ENCODE measurements at places on chromosomes 6 and 20.

DNA sequence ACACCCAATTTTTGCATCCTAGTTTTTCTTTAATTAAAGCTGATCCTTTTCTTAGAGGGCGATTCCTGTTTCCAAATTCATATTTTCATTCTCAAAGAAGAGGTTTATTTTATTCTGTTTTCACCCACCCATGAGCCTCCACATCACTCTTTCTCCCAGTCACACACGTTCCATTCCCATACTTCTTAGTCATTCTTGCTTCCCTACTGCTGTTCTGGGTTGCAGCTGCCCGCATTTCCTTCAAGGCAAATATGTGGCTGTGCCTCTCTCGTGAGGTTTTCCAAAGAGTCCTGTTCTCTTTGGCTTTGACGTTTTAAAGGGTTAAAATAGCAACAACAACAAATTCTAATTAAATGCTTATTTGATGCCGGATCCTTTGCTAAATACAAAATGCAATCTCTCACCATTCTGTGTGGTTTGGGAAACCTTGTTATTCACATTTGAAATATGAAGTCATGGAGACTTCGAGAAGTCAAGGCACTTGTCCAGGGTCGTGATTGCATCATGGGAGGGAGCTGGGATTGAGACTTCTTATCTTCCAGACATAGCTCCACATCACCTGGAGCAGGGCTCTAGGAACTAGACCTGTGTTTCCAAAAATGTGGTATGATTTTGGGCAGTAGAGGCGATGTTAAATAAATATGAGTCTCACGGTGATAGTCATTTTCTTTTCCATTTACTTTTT lies 126.6 kb downstream of the DOK5 start:
- DNase-seq, result no peak

DNA sequence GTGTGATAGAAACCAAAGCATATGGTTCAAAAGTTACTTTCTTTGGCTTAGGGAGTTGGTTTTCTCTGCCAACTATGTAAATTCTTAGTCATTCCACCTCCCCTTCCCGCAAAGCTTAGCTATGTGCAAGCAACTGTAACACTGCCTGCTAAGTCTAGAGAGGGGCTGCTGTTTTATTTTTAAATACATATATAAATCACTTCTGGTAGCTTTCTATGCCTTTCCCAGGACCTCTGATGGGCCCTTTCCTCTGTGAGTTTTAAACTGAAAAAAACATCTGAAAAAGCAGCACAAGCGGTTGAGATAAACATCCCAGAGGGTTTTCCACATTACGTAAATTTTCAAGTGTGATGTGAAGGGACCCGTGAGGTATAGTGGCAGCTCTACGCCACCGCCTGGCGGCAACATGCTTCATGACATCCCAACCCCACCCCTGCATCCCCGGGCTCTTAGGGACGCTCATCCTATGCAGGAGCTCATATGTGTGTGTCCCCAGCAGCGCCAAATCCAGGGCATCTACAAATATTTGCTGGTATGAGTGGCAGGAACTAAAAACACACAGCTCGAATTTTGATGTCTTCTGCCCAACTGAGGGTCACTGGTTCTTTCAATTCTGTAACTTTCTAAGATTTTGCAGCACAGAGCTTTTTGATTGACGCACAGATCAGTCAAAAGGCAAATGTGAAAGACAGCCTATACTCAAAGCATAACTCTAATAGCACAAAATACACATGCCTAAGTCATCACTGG lies 12.7 kb downstream of the SAYSD1 start:
- DNase-seq, result no peak

DNA sequence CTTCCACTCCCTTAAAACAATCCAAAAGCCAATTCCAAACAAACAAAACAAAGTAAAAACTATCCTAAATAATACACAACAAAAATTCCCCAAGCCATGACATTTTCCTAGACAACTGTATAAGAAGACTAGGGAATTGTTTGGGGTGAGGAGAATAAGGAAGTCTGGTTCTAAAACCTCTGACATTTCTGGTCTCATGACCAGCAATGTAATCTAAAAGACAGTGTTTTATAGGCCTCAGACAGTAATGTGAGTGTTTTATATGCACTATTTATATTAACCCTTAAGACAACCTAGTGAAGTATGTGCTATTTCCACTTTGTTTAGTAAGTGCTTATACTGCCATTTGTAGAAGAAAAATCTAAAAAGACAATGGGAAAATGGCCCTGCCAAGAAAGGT lies 13.0 kb upstream of the RCAN2 start:
- no peak for DNase-seq

- DNase-seq, result no peak
Observed at GRCh38 chr20:16240355-16240754, 332.9 kb downstream of the KIF16B start.

- DNase-seq, result no peak
Observed at GRCh38 chr6:14929291-14929690, 316.6 kb upstream of the JARID2 start.

DNA sequence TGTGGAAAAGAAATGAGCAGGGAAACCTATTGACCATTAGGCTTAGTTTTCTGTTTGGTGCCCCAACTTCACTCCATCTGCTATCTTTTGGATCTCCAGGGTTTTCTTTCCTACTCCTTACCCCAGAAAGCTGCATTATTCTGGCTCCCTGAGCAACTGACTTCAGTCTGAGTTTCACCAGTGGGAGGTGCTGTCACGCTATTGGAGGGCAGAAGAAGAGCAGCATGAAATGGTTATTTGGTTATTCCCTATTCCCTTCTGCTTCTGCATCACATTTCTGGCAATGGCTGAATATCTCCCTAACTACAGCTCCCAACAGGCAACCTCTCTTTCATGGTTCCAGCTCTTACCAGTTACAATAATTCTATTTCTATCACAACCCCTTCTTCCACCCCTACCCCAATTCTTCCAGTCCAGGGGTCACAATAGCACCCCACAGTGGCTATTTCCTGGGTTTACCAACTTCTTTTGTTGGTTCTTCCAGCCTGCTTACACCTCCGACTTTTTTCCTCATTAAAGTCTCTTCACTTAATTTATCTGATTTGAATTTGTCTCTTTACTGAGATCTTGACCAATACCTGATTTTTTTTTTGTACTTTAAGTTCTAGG lies 311.5 kb downstream of the PLCB1 start:
- no peak for DNase-seq

DNA sequence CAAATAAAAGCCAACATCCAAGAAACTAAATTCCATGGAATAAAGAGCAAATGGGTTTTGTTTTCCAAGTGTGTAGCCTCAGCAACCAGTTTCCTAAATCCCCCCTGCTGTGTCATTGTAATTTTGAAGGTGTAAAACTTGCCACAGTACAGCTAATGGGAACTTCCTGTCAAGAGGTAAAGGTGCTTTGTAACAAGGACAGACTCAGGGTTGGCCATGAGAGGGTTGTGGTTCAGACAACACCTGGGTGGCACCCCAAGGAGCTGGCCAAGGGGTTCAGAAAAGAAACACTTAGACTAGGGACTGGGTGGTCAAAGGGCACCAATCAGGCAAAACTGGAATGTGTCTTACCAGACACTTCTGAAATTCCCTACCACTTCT lies 52.4 kb upstream of the LYRM2 start:
- DNase-seq, result no peak

DNA sequence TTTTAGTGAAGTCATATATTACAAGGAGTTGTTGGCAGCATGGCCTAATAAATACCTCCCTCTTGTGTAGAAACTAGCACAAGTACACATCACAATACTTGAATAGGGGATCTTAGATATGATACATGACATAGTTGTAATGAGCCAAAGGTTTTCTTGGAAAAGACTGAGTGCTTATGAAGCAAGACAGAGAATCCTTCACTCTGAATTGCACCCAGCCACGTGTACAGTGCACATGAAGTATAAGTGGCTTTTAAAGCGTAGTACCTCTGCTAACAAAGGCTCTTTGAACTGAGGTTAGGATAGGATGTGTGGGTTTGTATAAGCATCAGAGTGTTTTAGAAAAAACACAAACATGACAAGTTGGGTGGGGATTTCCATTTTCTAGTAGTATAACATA lies 145.5 kb upstream of the STMND1 start:
- no peak for DNase-seq

DNA sequence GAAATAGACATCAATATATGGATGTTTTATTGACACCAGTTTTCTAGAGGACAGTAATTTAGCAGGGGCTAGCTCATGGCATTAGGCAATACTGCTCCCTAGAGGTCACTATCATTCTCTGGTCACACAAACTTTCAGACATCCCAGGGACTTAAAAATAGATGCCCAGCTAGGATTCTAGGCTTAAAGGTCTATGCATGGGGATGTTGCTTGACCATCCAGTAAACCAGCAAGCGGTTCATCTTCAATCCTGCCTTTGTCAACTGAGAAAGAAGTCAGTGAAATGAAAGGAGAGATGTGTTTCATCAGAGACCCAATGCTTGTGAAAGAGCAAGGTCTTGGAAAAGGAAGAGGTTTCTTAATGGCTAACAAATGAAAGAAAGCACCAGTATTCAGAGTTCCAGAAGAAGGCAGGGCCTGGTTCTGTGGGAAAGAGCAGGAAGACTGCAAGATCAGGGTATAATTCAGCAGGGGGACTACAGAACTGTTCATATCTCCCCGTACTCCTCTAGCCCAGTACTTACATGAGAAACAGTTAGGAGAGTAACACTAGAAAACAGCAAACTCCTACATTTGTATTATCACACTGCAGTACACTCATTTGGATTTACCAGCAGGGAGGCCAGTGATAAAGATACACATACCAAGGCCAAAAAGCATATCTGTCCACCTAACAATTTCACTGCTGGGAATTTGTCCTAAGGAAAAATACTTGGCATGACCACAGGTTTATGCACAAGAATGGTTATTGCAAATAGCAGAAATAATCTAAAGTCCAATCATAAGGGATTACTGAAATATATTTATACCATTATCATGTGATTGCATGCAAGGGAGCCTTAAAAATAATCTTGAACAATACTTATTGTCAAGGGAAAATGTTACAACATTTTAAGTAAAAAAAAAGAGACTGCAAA lies 151.4 kb upstream of the LAMA2 start:
- peak; percentile 41 for DNase-seq

- DNase-seq, result no peak
Observed at GRCh38 chr6:124765280-124765679, 197.0 kb upstream of the RNF217 start.

GRCh38 chr20:36407199-36407733 lies 101.1 kb downstream of the DLGAP4 start:
- DNase-seq, result no peak

GRCh38 chr6:137233911-137234863 lies 15.0 kb upstream of the IFNGR1 start:
- DNase-seq, result peak; percentile 67

- DNase-seq, result no peak
Observed at GRCh38 chr20:38836991-38837390, 31.5 kb downstream of the PPP1R16B start.

DNA sequence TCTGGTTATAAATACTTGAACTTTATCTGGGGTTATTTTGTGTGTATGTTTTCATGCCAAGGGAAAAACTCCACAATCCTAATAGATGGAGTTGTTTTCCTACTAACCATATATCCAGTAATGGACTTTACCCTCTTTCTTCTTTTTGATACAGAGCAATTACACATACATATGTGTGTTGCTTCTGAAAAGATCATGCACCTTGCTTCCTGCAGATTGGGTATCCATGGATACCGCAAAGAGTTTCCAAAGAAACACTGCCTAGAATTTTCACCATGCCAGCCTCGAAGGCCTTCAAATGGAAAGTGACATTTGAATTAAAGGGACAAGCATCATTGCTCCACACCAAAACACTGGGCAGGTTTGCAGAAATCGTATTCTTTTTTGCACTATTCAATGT lies 26.8 kb downstream of the HDDC2 start:
- DNase-seq, result no peak

GRCh38 chr6:163165922-163166321 lies 248.6 kb upstream of the QKI start:
- DNase-seq, result no peak

DNA sequence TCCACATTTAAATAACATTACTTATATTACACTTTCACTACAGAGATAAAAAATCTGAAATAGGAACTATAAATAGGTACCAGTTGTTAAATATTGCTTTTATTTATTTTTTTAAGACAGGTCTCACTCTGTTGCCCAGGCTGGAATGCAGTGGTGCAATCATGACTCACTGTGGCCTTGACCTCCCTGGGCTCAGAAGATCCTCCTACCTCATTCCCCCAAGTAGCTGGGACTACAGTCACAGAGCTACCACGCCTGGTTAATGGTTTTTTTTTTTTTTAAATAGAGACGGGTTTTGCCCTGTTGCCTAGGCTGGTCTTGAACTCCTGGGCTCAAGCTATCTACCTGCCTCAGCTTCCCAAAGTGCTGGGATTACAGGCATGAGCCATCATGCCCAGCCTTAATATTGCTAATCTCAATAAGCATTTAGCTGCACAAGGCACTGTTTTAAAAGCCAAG lies 17.3 kb downstream of the EEF1E1 start:
- peak; percentile 83 for DNase-seq

DNA sequence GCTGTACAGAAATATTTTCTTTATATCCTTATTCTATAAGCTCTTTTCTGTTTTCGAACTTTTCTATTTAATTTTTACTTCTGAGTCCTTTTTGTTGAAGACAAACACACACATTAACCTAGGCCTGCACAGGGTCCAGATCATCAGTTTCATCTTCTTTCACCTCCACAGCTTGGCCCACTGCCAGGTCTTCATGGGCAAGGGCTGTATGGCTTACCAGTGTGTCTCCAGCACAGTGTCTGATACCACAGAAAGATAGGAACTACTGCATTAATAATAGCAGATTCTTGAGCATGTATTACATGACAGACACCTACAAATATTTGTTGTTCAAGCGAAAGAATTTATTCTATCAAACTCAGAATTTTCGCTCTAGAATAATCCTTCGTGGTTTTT lies 24.4 kb downstream of the QKI start:
- peak; percentile 49 for DNase-seq

GRCh38 chr6:63269470-63269869 lies 50.3 kb downstream of the LGSN start:
- DNase-seq, result no peak

DNA sequence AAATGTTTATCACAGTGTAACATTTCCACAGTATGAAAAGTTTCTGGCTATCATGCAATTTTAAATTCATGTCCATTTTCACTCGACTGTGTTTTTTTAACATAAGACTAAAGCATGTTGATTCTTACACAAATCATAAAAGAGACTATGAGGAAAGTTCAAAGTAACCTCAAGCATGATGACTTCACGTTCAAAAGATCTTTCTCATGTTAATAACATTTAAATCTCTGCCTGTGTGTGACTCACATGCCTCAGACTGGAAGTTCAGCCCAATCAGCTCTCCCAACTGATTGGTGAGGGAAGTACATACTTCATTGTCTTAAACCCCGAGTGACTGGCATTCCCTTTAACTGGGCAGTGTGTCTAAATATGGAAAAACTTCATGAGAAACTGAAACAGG lies 37.4 kb downstream of the ATXN1 start:
- DNase-seq, result peak; percentile 84

GRCh38 chr20:19992996-19993908 lies 23.9 kb upstream of the NAA20 start:
- DNase-seq, result peak; percentile 89
